ENCODE measurements at places on chromosomes 13 and 19.
A peak's percentile ranks its signal among the peaks of the same experiment; 100 is the strongest.

DNA sequence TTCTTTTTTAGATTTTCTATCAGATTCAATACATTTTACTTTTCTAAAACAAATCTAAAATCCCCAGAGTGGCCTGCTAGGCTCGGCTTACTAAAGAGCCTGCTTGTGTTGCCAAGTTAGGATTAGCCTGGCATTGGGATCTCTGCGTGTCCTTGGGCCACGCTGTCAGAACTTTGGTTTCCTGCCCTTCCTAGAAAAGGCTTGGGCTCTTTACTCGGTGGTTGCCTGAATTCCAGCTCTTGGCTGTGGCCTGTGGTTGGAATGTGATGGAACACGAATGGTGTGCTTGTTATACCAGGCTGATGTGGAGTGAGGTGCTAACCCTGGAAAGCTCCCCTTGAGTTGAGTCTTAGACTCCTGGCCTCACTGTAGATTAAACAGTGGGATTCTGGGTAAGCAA, 8.5 kb downstream of the SPATA13 start:
- DNase-seq: no peak

- DNase-seq: no peak
Observed at GRCh38 chr13:94400874-94401273, 78.6 kb downstream of the DCT start.

GRCh38 chr13:20441879-20442278, 83.8 kb downstream of the CRYL1 start:
- DNase-seq: no peak

GRCh38 chr19:55345818-55346724, 6.4 kb downstream of the KMT5C start:
- DNase-seq: no peak

GRCh38 chr19:50797781-50798658, 7.8 kb downstream of the ACP4 start:
- DNase-seq: no peak

- DNase-seq: peak; percentile 88
Observed at GRCh38 chr19:29694669-29695627, 20.1 kb downstream of the C19orf12 start.

GRCh38 chr13:110520431-110521295, 40.9 kb downstream of the RAB20 start:
- DNase-seq: no peak

DNA sequence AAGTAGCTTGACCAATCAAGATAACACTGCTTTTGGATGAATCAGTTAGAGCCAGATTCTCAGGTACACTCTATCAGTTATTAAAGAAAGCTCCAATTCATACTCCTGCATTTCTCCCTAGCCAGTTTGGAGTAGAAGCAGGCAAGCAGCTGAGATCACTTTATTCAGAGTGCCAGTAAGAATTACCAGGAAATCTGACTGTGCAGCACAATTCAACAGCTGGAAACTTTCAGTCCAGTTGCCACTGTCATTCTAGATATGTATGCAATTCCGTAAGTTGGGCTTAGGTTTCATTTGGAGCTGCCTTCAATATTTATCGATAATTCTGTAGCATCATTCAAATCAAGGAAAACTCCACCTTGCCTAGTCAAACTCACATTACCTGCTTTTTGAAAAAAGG, 2625.6 kb upstream of the PCDH20 start:
- DNase-seq: no peak

GRCh38 chr19:40270362-40271089, 14.6 kb downstream of the AKT2 start:
- DNase-seq: no peak

DNA sequence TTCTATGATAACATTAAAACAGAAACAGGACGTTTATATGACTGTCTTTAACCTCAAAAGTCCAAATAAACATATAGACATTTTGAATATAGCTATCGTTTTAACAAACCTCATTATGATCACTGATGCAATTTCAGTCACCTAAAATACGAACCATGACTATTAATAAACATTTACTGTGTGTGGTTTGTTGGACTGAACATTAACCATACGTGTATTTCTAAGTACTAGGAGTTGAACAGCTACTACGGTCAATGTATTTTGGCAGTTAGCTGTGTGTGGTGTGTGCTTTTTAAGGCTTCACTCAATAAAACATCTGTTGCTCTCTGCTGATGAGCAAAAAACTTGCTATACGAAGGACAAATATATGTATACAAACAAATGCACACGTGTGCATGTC, 281.4 kb downstream of the ABCC4 start:
- no peak for DNase-seq

DNA sequence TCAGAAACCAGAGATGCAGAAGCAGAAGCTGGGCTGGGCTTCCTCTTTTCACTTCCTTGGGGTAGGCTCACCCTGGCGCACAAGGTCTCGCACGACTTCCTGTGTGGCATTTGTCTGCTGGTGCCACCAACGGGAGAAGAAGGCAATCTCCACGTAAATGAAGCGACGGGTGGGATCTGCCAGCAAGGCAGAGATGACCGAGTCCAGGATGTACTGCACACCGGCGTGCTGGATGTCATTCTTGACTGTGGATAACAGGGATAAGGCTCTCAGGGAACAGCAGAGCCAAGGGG, 1.3 kb downstream of the MAN2B1 start:
- DNase-seq: peak; percentile 82

DNA sequence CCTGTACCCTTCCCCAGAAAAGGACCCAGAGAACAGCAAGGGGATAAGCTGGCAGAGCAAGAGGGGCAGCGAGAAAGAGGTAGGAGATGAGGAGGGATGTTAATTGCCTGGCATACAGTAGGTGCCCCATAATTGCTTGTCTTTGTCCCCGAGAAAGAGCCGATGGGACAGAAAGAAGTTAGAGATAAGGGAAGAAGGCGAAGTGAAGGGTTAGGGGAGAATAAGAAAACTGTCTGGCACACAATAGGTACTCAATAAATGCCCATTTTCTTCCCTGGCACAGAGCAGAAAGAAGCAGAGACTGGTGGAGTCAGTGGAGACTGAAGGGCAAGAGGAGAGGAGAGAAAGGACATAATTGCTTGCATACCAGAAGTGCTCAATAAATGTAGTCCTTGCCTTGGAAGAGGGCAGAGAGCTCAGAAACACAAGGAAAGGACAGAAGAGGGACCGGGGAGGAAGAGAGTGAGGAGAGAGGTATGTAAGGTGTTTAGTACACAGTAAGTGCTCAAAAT, 15.9 kb downstream of the JOSD2 start:
- no peak for DNase-seq

GRCh38 chr13:99214731-99215130, 14.1 kb downstream of the UBAC2 start:
- DNase-seq: peak; percentile 18

- no peak for DNase-seq
Observed at GRCh38 chr13:107031716-107032115, 463.8 kb upstream of the ARGLU1 start.

- no peak for DNase-seq
Observed at GRCh38 chr13:101917833-101918661, 465.6 kb downstream of the ITGBL1 start.

DNA sequence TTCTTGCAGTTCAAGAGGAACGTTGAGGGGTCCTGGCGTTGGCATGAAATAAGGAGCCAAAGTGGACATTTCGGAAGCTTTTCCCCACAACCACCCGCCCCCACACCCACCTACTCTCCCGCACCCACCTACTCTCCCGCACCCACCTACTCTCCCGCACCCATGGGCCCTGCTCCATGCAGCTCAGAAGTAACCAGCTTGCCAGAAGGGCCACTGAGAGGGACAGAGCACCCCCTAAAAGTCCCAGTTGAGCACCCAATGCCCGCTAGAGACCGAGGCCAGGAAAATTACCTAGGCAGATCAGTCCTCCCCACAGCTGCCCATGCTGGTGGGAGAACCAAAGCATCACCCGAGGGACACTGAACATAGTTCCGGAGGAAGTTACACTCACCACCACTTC, 11.8 kb downstream of the VSTM2B start:
- DNase-seq: no peak

- DNase-seq: no peak
Observed at GRCh38 chr13:38167164-38167822, 182.4 kb upstream of the UFM1 start.

DNA sequence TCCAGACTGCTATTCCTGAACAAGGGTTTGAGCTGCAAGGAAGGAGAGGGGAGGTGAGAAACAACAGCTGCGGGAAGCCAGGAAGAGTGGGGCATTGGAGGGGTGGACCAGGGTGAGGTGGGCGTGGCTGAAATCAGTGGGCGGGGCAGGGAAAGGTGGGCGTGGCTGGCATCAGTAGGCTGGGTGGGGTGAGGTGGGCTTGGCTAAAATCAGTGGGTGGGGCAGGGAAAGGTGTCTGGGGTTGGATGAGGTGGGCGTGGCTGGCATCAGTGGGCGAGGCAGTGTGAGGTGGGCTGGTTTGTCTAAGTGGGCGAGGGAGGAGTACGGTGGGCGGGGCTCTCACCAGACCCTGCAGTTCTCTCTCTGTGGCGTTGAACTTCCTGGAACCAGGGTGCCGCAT, 87.6 kb downstream of the MUC16 start:
- DNase-seq: no peak

DNA sequence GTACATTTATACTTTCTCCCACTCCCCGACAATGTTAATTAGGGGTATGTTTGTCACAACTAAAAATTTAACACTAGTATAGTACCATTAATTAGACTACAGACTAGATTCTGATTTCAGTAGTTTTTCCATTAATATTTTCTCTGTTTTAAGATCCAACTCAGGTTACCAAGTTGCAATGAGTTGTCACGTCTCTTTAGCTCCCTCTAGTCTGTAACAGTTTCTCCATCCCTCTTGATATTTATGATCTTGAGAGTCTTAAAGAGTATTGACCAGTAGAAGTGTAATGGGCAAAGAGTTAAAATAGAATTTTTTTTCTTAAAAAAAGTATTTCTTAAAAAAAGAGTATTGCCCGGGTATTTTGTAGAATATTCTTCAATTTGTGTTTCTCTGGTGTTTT, 598.1 kb downstream of the TBC1D4 start:
- DNase-seq: no peak

GRCh38 chr13:40662866-40663265, 3.6 kb downstream of the FOXO1 start:
- no peak for DNase-seq

GRCh38 chr19:31338069-31338776, 11.0 kb downstream of the TSHZ3 start:
- peak; percentile 40 for DNase-seq

DNA sequence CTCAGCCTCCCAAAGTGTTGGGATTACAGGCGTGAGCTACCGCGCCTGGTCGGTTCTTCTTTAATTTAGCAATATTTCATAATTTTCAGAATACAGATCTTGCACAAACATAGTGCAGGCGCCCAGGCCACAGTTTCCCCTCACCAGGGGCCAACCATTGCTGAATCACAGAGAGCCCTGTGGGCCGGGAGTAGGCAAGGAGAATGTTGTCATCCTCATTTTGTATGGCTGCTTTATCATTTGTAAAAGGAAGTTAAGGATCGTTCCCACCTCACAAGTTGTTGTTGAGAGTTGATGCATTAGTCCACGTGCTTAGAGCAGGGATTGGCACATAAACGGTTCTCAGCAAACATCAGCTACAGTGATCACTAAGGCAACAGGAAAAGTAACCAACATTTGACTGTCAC, 30.2 kb downstream of the MEIS3 start:
- no peak for DNase-seq

- peak; percentile 48 for DNase-seq
Observed at GRCh38 chr13:53250272-53250875, 221.8 kb downstream of the OLFM4 start.

- no peak for DNase-seq
Observed at GRCh38 chr19:17243830-17244617, 1.7 kb downstream of the NR2F6 start.

GRCh38 chr19:31073485-31074198, 275.6 kb downstream of the TSHZ3 start:
- DNase-seq: no peak

- peak; percentile 28 for DNase-seq
Observed at GRCh38 chr13:38348861-38349389, 726 bp upstream of the UFM1 start.

DNA sequence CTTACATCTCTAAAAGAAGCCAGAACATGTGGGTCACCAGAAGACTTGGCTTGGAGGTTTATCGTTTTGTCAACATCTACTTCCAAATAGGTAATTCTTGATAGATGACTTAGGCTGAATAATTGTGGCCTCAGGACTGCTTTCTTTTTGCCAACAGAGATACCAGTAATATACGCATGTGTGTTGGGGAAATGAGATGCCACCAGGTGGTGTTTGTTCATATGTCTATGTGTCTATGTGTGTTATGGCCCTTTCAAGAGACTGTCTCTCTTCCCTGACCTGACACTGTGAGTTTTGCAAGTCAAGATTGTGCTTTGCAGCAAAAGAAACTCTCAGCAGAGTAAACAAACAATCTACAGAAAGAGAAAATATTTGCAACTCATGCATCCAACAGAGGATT, 31.6 kb upstream of the METTL21C start:
- peak; percentile 47 for DNase-seq

DNA sequence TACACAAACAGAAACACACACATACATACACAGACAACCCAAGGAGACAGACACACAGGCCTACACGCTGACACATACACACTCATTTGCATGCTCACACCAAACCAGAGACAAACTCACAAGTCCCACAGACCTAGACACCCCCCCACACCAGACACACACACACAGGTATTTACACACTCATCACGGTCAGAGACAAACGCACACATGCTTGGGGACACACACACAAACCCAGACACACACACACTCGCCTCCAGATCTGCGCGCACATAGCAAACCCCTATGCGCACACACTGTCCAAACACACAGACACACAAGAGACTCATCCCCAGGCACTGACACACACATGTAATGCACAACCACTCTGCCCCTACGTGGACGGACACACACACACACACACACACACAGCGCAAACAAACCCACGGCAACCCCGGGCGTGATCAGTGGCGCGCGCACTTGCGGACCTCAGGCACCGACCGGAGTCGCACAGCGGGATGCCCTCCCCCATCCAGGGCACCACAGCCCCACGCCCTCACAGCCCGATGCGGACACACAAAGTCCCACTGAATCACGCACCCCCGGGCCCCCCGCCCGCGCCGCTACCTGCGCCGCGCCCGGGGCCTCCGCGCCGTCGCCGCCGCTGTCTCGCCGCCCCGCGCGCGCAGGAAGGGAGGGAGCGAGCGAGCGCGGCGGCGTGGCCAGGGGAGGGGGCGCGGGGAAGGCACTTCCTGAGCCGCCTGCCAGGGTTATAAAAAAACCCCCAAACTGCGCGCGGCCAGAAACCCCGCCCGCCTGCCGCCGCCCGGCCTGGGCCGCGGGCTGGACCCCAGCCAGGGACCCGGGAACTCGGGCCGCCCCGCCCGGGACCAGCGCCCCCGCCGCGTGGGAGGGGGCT, at the start of gene ADAMTS10:
ADAMTS10 (minus strand) TSS at position 675 of the 895 bp plus-strand sequence. CDS start 5,005 bp downstream, outside the sequence.
- DNase-seq: peak; percentile 34

GRCh38 chr13:112873851-112874750, 94.9 kb upstream of the MCF2L start:
- DNase-seq: peak; percentile 36

GRCh38 chr19:46759817-46760333, 13.6 kb upstream of the STRN4 start:
- DNase-seq: no peak

Measured in activated CD8-positive, alpha-beta T cell treated with anti-CD3 and anti-CD28 coated beads, Interleukin-2, amount 10 ng/mL, durations not matched to agents 7 days and 5 days (primary cell).